Pulmonary artery endothelial cell (primary cell): ENCODE measurements at places on chromosomes 6 and 20. TPM values are rescaled to one million over a fixed set of nuclear protein-coding genes. Genes with fewer than 3 reads are reported as not detected.

DNA sequence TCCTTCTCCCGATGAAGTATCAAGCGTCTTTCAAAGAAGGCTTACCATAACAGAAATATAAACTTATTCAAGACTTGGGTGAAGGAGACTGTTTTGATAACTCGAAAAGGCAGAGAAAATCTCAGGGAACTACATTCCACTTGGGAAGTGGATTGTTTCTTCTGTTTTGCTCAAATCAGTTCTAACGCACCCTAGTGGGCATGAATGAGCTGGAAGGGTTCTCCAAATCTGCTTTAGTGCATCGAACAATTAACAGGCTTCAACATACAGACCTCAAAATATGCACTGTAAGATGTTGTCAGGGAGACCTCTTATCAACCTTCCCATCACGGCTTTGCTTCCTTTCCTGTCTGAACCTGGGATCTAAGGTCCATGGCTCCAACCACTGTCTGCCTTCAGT is 392.5 kb downstream of the CD83 start:
- DNase-seq: no peak

- no peak for DNase-seq
Observed at GRCh38 chr6:15207923-15208322, 37.9 kb upstream of the JARID2 start.

DDX43 gene
- 0.14 and 0.33 TPM in 2 replicates for total RNA-seq

DNA sequence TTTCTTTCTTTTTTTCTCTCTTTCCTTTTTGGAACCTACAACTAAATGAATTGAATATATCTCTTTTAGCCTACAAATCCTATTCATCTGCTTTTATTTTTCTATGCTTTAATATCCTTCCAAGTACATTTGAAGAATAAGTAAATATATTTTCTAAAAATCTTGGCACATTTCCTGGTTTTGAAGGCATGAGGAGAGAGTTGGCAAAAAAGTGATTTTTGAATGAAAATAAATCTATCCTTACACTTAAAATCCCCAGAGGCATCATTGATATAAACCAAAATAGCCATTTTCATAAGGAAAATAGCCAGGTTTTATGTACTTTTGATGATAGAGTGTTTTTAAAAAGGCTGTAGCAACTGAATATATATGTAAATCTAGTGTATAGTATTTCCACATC is 69.0 kb downstream of the SAMD5 start:
- no peak for DNase-seq

MTFR2 gene
- total RNA-seq: 1.9 and 4.5 TPM in 2 replicates

DNA sequence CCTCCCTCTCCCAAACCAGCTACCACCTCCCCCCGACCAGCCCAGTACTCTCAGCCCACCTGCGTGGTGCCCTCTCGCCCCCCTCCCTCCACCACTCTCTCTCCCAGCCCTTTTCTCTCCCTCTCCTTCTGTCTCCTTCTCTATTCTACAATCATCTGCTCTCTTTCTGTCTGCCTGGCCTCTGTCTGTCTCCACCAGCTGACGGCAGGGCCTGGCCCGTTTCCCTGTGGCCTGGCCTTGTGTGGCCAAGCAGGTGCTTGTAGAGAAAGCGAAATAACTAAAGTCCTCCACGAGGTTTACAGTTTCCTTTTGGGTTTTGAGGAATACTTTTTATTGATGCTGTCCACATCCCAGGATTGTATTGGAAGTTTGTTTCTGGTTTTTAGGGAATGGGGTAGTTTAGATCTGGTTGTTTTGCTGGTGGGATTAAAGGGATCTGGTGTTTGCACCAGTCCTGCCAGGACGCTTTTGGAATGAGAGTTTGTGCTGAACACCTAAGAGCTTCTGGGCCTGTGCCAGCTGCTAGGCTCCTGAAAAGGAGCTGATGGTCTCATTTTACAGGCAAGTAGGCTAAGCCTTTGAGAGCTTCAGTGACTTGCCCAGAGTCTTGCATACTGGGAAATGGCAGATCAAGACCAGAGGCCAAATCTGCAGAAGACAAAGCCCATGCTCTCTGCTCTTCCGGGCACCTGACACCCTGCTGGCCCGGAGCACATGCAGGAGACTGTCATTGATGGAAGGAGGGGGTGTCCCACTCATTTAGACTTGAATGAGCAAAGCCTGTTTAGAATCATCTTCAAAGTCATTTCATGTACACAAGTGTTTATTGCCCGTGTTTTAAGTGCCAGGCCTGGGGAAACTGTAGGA is 161.7 kb downstream of the SYCP2 start:
- DNase-seq: no peak

GRCh38 chr6:11774426-11774825 is 4.2 kb downstream of the ADTRP start:
- no peak for DNase-seq

COQ3 gene
- 4.8 and 5.8 TPM in 2 replicates for total RNA-seq

DNA sequence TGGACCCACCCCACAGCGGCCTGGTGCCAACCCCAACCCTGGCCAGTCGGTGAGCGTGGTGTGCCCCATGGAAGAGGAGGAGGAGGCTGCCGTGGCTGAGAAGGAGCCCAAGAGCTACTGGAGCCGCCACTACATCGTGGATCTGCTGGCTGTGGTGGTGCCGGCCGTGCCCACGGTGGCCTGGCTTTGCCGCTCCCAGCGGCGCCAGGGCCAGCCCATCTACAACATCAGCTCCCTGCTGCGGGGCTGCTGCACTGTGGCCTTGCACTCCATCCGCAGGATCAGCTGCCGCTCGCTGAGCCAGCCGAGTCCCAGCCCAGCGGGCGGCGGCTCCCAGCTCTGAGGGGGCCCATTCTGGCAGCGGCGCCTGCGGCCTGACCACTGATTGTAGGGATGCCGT is 23.2 kb downstream of the SDCBP2 start:
- DNase-seq: no peak

GRCh38 chr20:23127506-23128279 is 41.6 kb upstream of the CD93 start:
- DNase-seq: no peak

DNA sequence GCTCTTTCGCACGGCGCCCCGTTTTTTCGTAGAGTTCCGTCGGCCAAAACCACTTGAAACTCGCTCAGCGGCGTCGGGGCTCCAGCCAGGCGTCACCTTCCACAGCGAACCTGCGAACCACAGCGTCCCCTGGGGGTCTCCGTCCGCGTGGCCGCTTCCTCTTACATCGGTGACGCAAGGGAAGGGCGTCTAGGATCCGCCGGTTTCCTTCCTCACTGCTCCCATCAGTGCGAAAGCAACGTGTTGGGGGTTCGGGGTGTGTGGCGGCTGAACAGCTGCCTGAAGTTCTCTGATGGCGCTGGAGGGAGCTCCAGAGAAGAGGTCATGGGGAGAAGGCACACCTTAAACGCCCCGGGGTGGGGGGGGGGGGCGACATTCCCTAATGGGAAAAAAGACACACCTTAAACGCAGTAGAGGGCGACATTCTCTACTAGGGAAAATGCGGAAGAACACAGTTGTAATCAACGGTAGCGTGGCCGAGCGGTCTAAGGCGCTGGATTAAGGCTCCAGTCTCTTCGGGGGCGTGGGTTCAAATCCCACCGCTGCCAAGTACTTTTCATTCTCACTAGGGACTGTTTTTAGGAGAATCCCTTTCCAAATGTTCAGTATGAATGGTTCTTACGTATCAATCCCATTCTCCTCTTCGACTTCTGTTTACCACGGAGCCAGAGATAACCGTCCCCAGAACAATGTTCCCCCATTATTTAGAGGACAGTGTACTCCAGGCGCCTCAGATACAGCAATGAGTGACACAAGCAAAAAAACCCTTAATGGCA is 16.4 kb downstream of the ZNF311 start:
- DNase-seq: no peak
